ENCODE measurements at places on chromosomes 16 and 17.

DNA sequence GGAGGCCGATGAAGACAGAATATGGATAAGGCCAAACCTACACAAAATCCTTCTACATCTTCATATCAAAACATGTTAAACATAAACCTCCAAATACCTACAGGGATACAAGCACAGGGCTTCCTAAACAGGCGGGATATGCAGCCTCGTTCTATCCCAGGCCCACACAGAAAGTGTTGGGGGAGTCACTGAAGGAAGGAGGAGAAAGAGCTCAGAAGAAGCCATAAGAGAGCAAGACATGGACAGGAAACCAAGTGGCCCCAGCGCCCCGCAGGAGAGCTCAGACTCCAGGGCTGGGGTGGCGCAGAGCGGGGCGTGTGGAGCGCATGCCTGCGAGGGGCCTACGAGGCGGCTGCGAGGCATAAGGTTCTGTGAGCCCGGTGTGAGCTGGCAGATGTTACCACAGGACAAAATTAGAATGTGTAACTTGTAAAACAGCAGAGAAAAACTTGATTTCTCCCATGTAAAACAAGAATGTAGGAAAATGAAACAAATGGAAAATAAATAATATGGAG, 11.0 kb upstream of the FASN start:
- no peak for DNase-seq

DNA sequence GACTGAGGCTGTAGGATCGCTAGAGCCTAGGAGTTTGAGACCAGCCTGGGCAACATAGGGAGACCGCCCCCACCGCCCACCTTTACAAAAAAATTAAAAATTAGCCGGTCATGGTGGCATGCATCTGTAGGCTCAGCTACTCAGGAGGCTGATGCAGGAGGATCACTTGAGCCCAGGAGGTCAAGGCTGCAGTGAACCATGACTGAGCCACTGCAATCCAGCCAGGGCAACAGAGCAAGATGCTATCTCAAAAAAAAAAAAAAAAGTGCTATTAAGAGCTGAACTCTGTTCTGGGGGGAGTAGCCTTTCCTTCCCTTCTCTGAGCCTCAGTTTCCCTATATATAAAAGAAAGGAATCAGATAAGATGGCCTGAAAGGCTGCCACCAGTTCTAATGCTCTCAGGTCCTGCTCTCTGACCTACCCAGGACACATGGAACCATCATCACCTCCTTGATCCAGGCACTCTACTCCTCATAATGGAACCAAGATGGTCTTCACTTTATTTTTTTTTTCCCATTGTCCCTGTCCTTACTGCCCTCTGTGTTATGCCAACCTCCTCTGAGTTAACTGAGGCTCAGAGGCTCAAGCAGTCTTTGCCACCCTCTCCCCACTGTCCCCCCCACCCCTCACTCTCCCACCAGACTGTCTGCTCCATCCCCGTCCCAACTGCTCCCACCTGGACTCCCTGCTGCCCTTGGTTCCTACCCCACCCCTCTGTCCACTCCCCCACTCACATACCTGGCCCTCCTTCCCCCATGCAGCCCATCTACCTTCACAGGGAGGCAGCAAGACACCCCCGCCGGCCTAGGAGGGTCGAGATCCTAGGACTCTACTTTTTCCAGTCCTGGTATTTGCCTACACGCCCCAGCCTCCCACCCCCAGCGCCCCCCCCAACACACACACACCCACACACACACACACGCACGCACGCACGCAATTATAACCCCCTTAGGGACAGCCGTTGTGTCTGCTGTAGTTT, 23.8 kb upstream of the EIF1 start:
- no peak for DNase-seq

GRCh38 chr16:19179546-19180490, 11.8 kb downstream of the SYT17 start:
- no peak for DNase-seq

- no peak for DNase-seq
These were observed 196.0 kb downstream of the MAF start for GRCh38 chr16:79404571-79404970.

DNA sequence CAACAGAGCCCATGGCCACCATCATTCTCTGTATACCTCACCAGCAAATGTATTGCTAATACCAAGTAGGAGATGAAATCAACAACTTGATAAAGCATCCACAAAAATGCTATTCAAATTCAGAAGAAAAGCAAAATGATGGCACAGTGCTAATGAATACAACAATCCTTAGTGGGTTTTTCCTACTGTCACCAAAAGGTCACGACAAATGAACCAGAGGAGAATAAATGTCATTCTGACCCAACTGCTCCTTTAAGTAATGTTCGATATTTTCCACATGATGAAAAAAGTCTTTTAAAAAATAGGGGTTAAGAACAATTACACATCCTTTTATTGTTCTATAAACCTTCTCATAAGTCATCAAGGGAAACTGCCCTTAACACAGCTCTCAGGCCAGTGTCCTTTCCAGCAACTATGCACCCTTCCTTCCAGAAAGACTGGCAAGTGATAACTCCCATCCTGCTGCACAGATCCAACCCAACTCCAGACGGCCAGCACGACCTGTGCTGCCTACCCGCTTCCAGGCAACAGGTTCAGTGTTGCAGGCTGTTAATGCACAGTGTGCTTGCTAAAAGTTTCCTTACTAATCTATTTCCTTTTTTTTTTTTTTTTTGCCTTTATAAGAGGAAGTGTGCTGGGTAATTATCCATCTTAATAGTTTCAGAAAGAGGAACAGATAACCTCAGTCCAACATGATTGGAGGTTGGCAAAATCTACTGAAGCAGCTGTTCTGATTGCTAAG, 15.4 kb downstream of the FBXO31 start:
- no peak for DNase-seq

DNA sequence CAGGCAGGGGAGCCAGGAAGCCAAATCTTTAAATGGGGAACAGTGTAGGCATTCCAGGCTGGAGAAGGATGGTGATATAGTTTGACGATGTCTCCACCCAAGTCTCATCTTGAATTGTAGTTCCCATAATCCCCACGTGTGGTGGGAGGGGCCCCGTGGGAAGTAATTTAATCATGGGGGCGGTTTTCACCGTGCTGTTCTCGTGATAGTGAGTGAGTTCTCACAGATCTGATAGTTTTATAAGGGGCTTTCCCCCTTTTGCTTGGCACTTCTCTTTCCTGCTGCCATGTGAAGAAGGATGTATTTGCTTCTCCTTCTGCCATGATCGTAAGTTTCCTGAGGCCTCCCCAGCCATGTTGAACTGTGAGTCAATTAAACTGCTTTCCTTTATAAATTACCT, 28.8 kb downstream of the GINS3 start:
- DNase-seq: no peak

DNA sequence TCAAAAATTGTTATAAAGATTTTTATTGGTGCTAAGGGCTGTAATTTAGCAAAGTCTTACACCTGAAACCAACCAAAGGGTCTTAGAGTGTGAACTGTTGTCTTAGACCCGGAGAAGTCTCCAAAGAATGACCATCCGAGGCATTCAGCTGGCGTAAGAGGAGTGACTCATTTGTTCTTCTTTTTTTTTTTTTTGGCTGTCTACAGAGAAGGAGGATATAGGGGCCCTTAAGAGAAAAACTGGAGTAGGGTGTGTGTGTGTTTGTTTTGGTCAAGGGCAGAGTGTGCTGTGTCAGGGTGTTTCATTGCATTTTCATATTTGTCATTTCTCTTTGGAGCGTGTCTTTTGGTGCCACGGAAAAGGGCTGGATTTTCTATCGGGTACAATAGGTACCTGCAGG, 508.0 kb downstream of the WWOX start:
- DNase-seq: no peak

DNA sequence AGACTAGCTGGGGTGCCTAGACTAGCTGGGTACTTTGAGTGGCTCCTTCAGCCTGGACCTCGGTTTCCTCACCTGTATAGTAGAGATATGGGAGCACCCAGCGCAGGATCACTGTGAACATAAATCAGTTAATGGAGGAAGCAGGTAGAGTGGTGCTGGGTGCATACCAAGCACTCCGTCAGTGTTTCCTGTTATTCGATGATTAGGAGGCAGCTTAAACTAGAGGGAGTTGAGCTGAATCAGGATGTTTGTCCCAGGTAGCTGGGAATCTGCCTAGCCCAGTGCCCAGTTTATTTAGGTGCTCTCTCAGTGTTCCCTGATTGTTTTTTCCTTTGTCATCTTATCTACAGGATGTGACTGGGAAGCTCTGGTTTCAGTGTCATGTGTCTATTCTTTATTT, 8.4 kb upstream of the TMEM235 start:
- DNase-seq: no peak

All from GOT3 (cell line).